Fibroblast of mammary gland (primary cell): ENCODE measurements at places on chromosomes 3 and 15.
A peak's percentile ranks its signal among the peaks of the same experiment; 100 is the strongest.

- no peak for DNase-seq
These were observed at the start of gene MYRIP for GRCh38 chr3:39809181-39809994. Gene MYRIP (plus strand): TSS chr3:39809609. CDS start chr3:39900817, 91,208 bp downstream.

GRCh38 chr3:192957441-192958021 lies 39.9 kb upstream of the MB21D2 start:
- peak; percentile 97 for DNase-seq

DNA sequence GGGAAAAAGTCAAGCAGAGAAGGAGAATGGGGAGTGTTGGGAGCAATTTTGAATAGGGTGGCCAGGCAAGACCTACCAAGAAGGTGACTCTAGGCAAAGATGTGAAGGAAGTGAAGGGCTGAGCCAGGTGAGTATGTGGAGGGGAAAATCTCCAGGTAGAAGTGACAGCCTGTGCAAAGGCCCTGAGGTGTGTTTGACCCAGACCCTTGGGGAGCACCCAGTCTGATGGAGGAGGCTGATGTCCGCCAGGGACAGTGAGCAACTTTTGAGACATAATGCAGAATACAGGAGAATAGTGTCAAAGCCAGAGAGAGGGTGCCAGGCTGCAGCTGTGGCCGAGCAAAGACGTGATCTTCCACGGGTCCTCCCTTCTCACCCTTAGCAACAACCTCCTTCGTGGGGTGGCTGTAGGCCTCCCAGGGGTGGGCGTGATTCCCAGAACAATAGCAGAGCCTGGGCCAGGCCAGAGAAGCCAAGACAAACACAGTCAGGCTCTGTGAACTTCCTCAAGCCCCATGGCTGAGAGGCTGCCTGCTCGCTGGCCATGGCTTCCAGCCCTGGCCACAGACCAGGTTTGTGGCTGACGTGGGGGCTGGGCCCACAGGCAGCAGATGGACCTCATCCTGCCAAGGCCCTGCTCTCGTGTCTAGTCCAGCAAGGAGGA lies 58.1 kb downstream of the SLC6A6 start:
- peak; percentile 97 for DNase-seq

- no peak for DNase-seq
These were observed 11.5 kb downstream of the SEMA7A start for GRCh38 chr15:74422265-74422651.

GRCh38 chr3:172142864-172143451 lies 103.6 kb downstream of the FNDC3B start:
- DNase-seq = no peak

DNA sequence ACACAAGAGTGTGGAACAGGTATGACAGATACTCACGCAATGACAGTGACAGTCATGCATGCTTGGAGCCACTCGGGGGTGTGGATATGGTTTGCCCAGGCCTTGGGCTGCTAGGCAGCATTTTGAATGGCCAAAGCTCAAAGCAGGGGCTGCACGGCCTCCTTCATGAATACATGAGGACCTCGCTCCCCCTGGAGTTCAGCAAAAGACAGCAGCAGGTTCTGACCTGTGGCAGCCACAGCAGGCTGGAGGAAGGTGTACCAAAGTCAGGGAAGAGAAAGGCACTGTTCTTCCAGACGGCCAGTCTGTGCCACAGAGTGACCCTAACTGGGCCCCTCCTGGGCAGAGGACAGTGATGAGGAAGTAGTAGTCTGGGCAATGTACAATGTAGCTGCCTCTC lies 88.2 kb upstream of the C2CD4B start:
- no peak for DNase-seq

- no peak for DNase-seq
These were observed 23.1 kb upstream of the CHD2 start for GRCh38 chr15:92877000-92877399.

DNA sequence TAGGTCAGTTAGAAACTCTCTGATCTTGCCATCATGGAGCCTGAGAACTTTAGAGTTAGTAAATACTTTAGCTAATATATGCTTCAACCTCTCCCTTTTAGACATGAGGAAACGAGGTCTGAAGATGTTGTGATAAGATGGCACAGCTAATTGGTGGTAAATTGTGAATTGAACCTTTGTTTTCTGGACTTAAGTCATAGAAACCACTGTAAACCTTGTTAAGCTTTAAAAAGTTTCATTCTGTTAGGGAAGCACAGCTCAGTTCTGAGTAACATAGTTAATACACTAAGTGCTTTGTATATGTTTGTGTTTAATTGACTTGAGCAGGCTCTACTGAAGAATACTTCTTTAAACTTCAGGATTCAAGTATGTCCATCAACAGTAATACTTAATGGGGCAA lies 108.6 kb downstream of the AKAP13 start:
- DNase-seq = no peak

GRCh38 chr3:138046955-138047354 lies 37.0 kb downstream of the CLDN18 start:
- peak; percentile 25 for DNase-seq

- DNase-seq = no peak
These were observed 10.9 kb upstream of the SRGAP3 start for GRCh38 chr3:9260305-9260704.

GRCh38 chr3:51977446-51978142 lies 2.7 kb downstream of the ABHD14A start:
- DNase-seq = no peak

GRCh38 chr3:71589132-71589531 lies 5.6 kb upstream of the FOXP1 start:
- DNase-seq = no peak

DNA sequence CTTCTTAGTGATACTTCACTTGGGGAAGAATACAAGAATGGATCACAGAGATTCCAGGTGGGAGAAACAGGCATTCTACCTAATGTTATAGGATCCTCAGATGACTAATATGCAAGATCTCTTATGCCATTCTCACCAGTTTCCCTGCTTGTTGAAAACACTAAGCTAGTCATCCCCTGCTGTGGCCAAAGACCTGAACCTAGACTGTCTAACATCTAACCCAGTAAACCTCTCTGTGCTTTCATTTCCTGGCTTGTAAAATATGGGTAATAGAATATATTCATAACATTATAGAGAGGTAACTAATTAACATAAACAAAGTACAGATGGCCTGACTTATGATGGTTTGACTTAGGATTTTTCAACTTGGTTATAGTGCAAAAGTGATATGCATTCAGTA lies 776.3 kb downstream of the TUSC7 start:
- no peak for DNase-seq

DNA sequence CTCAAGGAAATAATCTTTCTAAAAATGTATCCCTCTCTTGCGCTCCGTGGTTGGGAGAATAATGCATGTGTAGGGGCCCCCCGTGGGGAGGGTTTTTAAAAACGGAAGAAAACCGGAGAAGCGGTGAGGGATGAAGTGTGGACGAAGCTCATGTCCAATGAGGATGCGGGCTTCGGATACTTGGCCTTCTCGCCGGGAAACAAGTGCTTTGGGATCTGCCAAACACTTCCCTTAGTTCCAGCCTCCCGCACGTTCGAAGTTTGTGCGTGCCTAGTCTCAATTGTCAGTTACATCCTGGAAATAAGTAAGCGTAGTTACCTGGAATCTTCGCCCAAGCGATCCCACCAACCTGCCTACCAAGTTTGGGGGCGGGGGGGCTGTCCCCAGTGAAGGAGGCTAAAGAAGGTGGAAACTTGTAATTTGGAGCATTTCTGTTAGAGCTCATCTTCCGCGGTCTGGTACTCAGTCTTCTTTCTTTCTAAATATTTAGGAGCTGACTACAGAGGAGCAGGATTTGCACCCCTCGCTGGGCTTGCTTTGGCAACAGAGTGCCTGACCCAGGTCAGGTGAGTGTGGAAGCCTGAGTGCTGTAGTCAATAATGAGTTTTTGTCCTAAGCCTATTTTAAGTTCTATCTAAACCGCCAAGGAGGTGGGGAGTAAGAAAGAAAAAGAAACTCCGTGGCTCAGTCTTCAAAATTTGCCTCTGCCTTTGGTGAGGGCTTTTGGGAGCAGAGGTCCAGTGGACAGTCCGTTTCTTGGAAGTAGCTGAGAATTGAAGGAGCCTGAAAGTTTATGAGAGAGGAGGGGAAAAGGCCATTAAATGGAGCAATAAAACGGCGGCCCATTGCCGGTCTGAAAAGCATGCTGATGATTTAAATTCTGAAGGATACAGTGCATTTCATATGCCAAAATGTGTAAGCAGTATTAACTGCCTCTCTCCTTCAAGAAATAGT lies 1.1 kb downstream of the ITPR1 start:
- peak; percentile 25 for DNase-seq

GRCh38 chr3:188792793-188793192 lies 379.0 kb upstream of the TPRG1 start:
- DNase-seq = no peak

DNA sequence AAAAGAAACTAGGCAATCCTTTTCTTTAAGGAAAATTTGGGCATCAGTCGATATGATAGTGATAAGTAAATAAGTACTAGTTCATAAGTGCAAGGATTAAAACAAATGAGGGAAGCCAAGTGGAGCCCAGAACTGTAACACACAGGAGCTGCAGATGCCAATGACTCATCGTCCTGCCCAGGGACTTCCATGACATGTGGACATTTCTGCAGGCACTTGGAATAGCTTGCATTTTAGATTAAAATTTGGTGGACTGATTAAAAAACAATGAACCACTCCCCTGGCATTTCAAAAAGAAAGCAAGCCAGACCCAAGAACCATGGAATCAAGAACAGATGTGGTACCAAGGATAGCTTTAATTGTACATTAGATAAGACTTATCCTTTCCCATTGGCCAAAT lies 2.9 kb downstream of the SAMD7 start:
- peak; percentile 40 for DNase-seq

DNA sequence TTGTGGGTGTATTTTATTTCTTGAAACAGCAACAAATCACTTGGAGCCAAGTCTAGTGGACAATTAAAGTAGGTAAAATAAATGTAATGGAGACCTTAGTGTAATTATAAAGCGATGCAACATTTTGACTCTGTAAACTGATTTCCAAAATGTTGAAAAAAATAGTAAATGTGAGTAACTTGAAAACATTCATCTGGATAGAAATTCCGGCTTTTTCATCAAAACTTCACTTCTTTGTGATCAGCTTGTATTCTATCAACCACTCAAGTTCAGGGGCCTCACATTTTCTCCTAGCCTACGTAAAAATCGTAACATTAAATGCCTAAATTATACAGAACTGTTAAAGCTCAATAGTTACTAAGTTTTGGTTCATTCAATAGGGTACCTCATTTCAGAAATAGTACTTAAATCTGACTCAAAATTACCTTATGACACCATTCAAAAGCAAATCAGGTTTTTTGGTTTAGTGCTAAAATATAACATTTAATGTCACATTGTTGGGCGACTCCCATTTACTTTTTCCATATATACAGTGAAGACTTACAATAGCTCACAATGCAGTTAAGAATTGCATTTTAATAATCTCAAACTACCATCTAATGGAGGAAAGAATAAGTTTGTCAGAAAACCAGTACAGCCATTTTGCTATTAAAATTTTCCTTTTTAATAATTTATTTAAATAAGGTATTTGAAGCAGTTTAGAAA lies 12.7 kb downstream of the CCNL1 start:
- no peak for DNase-seq

- DNase-seq = no peak
These were observed 215.0 kb downstream of the DPH6 start for GRCh38 chr15:35330916-35331315.

- no peak for DNase-seq
These were observed 268.1 kb upstream of the CRBN start for GRCh38 chr3:3447641-3448040.

GRCh38 chr15:59438625-59439290 lies 772 bp downstream of the FAM81A start:
- peak; percentile 56 for DNase-seq

GRCh38 chr3:177561365-177561764 lies 364.1 kb upstream of the TBL1XR1 start:
- DNase-seq = no peak

GRCh38 chr3:174955513-174956016 lies 96.4 kb downstream of the NAALADL2 start:
- DNase-seq = peak; percentile 40

- DNase-seq = no peak
These were observed 19.0 kb downstream of the APBA2 start for GRCh38 chr15:28904541-28905315.

- no peak for DNase-seq
These were observed 44.7 kb downstream of the CEP70 start for GRCh38 chr3:138549179-138549977.

DNA sequence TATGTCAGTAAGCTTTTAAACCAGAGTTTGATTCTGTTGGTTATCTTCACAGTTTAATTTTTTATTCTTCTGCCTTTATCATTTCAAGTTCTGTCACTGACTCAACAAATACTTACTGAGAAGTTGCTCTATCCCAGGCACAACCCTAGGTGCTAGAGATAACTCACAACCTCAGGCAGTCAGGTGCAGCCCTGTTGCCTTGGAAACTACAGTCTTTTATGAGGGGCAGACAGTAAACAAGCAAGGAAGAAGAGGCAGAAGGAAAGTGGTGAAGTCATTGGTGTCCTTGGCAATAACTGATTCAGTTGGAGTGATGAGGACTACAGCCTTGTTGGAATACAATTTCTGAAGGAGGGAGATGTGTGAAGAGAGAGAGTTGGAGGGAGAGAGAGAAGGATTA lies 142.1 kb upstream of the LRTM1 start:
- no peak for DNase-seq

DNA sequence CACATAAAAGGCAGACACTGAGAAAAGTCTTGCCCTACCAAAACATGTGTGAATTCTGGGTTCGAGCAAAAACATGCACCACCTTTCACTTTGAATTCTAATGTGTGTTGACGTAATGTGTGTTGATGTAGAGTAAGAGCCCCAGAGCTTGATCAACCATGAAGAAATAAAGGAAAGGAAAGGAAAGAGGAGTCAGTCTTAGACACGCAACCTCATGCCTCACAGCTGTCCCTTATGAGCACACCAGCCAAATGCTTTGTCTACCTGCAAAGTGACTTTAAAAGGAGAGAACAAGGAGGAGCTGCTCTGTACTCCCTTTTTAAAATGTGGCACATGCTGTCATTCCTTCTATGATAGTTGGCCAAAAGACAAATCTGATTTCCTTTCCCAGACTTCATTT lies 80.8 kb downstream of the RFTN1 start:
- DNase-seq = no peak

DNA sequence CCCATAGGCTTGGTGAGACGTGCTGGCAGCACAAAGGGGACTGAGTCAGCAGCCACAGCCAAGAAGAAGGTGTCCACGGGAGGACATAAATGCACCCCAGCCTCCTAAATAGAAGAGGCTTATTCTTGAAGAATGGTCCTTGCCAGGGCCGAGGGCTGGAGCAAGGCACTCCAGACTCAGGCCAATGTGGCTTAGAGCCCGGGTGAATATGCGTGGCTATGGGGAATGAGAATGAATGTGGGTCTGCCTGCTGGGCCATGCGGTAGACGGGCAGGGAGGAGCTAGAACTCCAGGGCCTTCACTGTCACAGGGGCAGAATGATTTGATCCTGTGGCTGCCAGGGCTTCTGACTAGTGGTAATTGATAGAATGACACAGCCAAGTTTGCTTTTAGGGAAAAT lies 34.0 kb downstream of the DHX30 start:
- DNase-seq = no peak

GRCh38 chr3:64016941-64017620 lies 6.2 kb downstream of the PSMD6 start:
- DNase-seq = no peak

DNA sequence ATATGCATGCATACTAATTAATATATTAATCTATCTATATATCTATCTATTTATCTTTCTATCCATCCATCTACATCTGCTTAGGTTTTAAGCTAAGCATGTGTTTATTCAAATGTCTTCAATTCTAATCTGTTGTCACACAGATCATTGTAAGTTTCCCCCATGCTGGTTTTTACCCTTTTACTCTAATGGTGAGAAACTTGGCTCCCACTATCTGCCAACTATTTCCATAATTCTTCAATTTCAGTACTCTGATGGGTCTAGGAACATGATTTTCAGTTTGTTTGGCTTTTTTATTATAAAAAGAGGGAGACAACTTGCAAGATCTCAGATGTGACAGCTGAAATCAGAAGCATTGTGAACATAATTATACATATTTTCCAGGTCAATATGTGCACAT lies 773.8 kb downstream of the PLOD2 start:
- no peak for DNase-seq
